ENCODE measurements at places on chromosomes 4 and X.
A peak's percentile ranks its signal among the peaks of the same experiment; 100 is the strongest.

DNA sequence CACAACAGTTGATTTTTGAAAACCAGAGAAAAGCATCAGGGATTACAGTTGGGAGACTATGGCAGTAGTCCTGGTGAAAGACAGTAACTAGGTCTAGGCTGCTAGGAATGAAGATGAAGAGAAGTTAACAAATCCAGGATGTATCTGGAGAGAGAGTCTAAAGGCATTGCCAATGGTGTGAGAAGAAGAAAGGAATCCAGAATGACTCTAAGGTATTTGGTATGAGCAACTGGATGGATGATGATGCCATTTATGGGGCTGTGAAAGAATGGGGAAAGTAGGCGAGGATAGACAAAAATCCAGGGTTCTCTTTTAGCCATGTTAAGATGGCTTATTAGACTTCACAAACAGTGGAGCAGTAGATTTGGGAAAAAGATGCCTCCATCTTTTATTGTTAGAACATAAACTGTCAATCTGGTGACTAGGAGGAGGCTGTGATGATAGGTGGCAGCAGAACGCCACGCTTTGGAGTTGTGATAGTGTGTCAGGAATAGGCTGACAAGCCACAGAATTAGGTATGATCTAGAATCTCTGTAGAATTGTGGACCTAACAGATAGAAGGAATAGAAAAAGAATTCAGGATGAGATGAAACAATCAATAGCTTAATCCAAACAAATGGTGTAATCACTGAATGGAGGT, 27.3 kb upstream of the JADE1 start:
- DNase-seq = no peak

DNA sequence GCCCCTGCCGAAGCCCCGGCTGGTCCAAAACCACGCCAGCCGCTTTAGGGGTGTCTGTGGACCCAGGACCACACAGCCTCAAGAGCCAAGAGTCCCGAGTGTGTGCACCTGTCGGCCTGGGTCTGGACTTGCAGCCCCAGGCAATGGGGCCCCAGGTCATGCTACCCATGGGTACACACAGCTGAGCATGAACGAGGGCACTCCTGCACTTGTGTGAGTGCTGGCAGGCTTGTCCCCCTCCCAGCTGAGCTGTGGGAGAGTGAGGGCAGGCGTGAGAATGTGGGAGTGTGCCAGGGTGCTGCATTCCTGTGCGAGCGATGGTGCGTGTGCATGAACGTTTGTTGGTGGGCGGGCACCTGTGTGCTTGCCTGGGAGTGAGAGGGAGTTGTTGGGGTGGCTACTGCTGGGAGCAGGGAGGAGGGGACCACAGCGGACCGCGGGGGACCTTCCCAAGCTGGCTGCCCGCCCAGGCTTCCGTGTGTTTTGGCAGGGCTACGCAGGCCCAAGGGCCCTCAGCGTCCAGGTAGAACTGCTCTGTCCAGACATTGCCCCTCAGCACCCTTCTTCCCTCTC, 30.8 kb downstream of the BLOC1S4 start:
- no peak for DNase-seq

GRCh38 chrX:135354288-135354687, 45.0 kb downstream of the ETDC start:
- DNase-seq = no peak

GRCh38 chrX:96436105-96436504, 248.5 kb upstream of the DIAPH2 start:
- DNase-seq = peak; percentile 80

- DNase-seq = no peak
These were observed 59.0 kb upstream of the ADGRA3 start for GRCh38 chr4:22574880-22575279.

GRCh38 chr4:74335341-74336021, 27.2 kb downstream of the EPGN start:
- DNase-seq = no peak

- DNase-seq = no peak
These were observed 122.9 kb downstream of the PPA2 start for GRCh38 chr4:105350859-105351490.

- no peak for DNase-seq
These were observed 132.2 kb upstream of the FUNDC1 start for GRCh38 chrX:44674906-44675305.

DNA sequence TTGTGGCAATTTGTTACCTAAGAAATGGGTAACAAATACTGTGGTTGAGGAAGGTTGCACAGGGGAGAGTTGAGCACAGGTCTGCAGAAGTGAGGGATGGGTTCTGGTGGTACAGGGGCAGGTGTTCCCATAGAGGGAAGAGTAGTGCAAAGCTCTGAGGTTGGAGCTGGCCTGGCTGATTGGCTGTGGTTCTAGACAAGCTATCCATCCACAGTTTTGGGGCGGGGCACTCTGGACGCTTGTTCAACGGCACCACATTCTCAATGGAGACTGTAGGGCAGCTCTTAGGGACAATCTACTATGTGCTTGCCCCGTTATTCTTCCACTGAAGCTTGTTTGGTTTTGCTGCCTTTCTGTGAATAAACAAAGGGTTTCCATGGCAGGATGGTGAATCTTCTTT, 35.4 kb downstream of the NAT8L start:
- no peak for DNase-seq

- DNase-seq = no peak
These were observed 64.5 kb downstream of the ANXA3 start for GRCh38 chr4:78616046-78616498.

Data from foreskin melanocyte (primary cell).